SK-N-DZ (cell line): ENCODE measurements at places on chromosomes 3 and 15.

GRCh38 chr15:51750792-51751696 lies at the start of gene TMOD2:
TMOD2 (plus strand) TSS chr15:51751597; CDS start chr15:51766442, 14,845 bp downstream.
- DNase-seq, result peak; percentile 16

DNA sequence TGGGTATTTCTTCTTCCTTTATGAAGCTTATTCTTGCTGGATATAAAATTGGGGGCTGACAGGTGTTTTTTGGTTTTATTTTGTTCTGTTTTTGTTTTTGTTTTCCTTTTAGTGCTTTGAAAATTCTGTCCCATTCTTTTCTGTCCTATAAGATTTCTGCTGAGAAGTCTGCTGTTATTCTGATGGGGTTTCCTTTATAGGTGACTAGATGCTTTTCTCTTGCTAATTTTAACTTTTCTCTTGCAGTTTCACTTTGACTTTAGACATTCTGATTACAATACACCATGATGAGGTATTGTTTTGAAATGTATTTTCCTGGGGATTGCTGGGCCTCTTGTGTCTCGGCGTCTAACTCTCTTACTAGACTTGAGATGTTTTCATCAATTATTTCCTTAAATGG lies 22.8 kb downstream of the TTC14 start:
- DNase-seq, result no peak

- DNase-seq, result no peak
Observed at GRCh38 chr3:57733790-57734189, 22.3 kb upstream of the SLMAP start.

DNA sequence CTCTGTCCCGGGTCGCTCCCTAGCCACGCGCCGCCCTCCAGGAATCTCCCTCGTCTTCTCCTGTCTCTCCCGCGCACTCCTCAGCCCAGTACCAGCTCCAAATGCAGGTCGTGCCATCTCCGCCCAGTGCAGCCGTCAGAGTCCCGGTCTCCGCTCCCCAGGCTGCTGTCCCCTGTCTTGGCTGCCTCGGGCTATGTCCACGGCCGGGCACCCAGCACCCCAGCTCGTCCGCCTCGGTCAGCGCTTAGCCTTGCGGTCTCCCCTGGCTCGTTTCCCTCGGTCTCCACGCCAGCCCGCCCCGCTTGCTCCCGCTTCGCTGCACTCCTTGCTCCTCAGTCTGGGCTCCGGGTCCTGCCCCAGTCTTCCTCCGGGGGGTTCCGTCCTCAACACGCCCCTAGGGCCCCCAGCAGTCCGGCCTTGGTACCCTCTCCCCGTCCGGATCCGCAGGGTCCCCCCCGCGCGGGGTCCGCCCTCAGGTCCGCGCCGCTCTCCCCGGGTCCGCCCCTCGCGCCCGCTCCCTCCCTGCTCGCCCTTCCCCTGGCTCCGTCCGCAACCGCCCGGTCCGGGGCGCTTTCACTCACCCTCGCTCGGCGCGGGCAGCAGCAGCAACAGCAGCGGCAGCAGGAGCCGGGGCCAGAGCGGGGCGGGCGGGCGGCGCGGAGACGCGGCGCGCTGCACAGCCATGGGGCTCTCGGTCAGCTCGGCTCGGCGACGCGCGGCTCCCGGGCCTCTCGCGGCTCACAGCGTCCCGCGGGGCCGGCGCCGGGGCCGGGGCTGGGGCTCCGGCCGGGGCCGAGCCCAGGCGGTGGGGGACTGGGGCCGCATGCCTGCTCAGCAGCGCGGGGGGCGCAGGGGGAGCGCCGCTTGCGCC lies 462 bp downstream of the IGDCC3 start:
- no peak for DNase-seq

- no peak for DNase-seq
Observed at GRCh38 chr3:39972508-39972907, 163.1 kb downstream of the MYRIP start.
